ENCODE measurements at places on chromosomes 6 and 20.

GRCh38 chr6:73798592-73798991, 102.6 kb downstream of the CD109 start:
- DNase-seq = no peak

DNA sequence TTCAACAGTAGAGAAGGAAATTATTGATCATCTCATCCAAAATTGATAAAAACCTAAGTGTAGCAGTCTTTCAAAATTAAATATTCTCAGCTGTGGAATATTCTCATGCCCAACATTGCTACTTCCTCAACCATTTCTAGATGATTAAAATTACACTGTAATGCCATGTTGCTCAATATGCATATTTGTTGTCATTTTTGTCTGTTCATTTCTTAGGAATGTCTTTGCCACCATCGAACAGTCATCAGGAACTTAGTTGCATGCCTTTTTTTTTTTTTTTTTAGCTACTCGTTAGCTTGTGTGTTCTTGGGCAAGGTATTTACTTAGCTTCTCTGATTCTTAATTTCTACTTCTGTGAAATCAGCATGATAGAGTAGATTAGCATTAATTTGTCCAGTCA, 188.6 kb downstream of the DTNBP1 start:
- no peak for DNase-seq

- DNase-seq = no peak
Measured at GRCh38 chr6:7841781-7842468, 68.7 kb downstream of the TXNDC5 start.

- DNase-seq = no peak
Measured at GRCh38 chr6:79872303-79872702, 75.0 kb downstream of the ELOVL4 start.

- no peak for DNase-seq
Measured at GRCh38 chr6:131460614-131461000, 112.4 kb upstream of the ARG1 start.

- no peak for DNase-seq
Measured at GRCh38 chr6:118207947-118208346, 300.9 kb downstream of the SLC35F1 start.

GRCh38 chr6:140806431-140806830, 1326.3 kb upstream of the GJE1 start:
- no peak for DNase-seq

DNA sequence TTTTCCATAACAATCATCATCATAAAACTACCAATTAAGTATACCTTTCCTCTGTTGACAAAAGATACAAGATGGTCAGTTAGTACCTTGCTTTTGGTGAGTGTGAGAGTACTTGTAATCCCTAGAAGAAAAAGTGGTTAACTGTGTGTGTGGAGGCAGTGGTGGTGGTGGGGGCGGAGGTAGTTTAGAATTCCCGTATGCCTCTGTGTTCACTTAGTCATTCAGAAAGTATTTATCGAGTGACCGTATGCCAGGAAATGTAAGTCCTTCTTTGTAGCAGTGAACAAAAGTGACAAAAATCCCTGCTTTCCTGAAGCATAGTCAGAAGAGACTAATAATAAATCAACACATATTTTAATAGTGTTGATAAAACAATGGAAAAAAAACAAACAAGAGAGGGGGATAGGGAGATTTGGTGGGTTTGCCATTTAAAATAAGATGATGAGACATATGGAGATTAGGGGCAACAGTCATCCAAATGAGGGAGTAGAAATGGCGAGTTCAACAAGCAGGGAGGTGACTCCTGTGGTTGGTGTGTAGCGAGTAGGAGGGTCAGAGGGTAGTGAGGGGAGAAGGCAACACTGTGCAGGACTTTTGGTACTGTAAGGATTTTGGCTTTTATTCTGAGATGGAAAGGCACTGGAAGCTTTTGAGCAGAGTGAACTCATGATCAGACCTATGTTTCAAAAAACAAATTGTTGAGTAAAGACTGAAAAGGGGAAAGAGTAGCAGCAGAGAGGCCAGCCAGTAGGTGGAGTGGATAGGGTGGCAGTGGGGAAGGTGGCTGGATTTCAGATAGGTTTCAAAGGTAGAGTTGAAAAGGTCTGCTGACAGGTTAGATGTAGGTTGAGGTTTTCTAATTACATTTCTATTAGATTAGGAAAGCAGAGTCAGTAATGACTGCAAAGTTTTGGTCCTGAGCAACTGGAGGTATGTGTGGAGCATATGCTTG, 40.3 kb upstream of the SIM1 start:
- no peak for DNase-seq

DNA sequence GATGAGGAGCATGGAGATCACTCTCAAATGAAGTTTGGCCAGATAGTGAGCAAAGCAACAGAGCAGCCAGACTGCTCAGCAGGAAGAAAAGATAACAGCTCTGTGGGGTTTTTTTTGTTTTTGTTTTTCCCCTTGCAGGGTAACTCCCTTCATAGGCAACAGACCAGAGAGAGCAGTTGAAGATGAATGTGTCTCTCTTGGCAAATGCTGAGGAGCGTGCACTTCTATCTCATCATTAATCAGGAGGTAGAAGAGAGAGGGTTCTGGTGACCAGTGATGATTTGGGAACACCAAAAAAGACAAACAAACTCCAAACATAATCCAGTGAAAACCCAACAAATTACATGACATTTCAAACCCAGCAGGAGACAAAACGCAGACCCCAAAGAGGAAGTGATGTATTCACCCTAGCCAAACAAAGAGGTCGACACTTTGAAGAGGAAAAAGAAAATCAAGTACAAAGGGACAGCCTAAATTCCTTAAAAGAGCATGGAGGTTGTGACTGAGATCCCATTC, 66.2 kb upstream of the RREB1 start:
- no peak for DNase-seq

DNA sequence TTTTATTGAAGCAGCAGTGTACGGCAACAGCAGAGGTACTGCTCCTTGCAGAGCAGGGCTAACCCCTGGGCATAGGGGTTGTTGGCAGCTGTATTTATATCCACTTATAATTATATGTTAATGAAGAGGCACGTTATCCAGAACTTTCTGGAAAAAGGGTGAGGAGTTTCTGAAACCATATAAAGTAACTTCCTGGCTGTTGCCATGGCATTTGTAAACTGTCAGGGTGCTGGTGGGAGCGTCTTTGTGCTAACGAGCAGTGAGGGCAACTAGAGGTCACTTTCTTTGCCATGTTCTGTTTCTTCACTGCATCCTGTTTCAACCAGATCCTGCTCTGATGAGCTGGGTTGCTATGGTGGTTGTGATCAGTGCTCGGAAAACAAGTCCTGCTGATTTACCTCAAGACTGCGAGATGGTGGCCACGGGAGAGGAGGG, 11.1 kb upstream of the ARFGEF2 start:
- no peak for DNase-seq

GRCh38 chr20:20201124-20201523, 148.8 kb downstream of the CFAP61 start:
- no peak for DNase-seq

- no peak for DNase-seq
Measured at GRCh38 chr6:24822696-24823095, 24.0 kb upstream of the ARMH2 start.

Data from activated CD4-positive, CD25-positive, alpha-beta regulatory T cell treated with anti-CD3 and anti-CD28 coated beads, Interleukin-2, amount 50 U/mL, for 16 hours (primary cell).